Stimulated activated CD4-positive, alpha-beta T cell treated with anti-CD3 and anti-CD28 coated beads, Interleukin-1b, Interleukin-23, amount 100 ng/mL, for 1 hour (primary cell): ENCODE measurements at places on chromosomes 3 and 15.

DNA sequence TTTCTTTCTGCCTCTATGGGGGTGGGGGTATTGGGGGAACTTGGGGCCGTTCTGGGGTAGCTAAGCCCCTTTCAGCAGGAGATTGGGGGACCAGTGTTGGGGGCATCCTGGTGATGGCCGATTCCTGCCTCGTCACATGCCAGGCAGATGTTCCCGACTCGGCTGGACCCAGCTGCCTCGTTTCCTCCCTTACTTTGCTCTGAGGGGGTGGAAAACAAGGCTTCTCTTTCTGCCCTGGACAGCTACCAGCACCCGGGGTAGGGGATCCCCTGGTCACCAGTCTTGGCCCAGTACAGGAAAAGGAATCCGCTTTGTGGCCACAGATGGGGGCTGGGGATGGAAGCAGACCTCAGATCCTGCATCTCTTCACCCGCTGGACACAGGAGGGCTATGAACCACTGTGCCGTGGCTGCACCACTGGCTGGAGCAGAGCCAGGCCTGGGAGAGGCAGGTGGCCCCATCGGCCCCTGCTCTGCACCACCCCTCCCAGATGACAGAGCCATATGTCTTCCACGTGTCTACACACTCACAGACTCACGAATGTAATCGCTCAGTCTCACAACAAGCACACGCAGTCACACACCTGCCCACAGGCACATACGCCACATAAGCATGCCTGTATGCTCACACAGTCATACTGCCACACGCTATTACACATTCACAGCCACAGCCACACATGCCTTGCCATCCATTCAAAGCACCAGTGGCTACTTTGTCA lies 12.4 kb downstream of the SNX33 start:
- DNase-seq, result no peak

GRCh38 chr15:32908872-32909271 lies 191.1 kb downstream of the GREM1 start:
- DNase-seq, result no peak

DNA sequence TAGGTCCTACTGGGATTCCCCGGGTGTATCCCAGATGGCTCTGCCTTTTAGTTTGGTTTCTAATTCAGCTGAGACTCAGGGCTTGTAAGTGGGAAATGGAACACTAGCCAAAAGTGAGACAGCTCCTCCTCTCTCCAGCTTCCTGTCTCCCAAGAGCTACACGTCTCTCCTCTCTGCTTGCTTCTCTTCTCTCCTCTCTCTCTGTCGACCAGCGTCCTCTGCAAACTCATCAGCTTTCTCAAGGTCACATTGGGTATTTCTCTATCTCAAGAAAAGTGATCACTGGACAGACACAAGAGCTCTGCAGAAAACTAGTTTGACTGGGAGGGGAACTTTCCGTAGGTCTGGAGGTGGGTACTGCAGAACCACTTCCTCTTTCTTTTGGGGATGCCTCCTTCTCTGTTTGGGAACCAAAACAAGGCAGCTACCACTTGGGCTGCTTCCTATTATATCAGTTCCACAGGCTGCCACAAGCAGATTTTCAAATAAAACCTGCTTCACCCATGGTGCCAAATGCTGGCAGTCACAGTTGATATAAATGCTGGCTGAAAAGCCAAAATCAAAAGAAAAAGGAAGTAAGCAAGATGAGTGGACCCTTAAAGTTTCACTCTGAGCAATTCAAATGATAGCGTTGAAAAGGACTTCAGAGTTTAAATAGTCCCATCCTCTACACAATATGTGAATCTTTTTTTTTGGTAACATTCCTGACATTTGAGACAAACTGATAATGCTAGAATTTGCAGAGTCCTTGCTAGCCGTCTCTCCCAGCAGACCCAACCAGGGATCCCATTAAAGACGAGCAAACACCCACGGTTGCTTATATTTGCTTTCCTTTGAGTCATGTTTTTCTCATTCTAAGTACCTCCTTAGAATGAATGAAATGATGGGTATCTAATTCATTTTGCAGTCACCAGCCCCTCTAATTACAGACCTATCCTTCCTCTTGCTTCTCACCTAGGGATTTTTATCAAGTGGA lies 7.2 kb upstream of the DYNC1LI1 start:
- no peak for DNase-seq

- no peak for DNase-seq
Observed at GRCh38 chr3:187718802-187719201, 16.4 kb upstream of the RTP2 start.

DNA sequence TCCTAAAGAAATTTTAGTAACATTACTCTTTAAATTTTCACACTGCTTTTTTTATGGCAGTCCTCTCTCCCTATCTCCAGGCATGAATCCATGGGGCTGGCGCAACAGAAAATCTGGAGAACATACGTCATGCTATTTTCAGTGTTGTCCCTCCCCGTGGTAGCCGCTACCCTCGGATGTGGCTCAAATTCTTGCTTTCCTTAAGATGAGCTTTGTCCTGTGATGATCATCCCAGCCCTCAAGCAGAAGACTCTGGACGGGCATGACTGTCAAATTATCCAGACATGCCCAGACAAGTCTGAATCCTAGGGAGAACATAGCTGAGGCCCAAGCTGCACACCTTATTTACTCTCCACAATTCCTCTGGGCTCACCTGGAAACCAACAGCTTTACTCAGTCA lies 49.1 kb downstream of the FMN1 start:
- no peak for DNase-seq

DNA sequence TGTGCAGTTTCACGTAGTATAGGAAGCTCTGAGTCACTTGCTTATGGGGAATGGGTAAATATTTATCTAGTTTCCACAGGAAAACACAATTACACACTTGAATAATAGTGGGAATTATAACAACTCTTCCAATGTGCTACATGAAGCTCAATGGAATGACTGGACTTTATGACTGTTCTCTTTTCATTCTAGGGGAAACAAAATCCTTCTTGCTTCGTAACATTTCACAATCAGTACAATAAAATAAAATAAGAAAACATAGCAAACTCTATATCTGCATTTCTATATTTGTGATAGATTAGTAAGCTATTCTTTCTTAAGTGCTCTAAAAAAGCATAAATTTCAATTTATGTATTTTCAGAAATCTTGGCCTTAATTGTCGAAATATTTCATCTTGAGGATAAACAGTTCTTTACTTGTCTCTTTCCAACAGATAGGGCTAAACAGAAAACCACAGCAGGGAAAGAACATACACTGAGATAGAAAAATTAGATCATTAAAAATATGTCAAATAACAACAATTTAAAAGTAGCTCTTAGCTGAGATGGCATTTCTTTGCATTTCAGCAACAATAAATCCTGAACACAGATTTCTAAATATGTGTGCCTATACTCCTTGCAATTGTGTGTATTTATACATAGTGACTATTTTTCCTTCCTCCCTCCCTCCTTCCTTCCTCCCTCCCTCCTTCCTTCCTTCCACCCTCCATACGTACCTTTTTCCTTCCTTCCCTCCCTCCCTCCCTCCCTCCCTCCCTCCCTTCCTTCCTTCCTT lies 395.5 kb upstream of the KCNMB2 start:
- DNase-seq, result no peak

GRCh38 chr3:25915673-25916072 lies 125.8 kb downstream of the OXSM start:
- no peak for DNase-seq

DNA sequence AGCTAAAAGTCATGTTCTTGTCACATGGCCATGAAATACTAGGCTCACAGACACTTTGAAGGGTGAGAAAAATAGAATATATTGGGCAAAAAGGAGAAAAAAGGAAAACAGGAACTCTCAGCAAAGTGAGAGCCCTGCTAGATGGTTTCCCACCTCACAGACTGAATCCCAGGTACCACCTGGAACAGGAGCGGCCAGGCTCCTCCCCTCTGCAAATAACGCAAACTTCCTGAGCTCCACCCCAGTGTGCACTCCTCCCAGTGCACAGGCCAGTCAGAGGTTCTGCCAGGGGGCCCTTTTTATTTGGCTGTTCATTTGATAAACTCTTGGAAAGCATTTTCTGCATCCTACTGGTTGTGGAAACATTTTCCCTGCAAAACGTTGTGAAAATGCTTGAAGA lies 780.4 kb downstream of the TBL1XR1 start:
- DNase-seq, result no peak

GRCh38 chr3:172698631-172699030 lies 12.2 kb downstream of the NCEH1 start:
- no peak for DNase-seq

DNA sequence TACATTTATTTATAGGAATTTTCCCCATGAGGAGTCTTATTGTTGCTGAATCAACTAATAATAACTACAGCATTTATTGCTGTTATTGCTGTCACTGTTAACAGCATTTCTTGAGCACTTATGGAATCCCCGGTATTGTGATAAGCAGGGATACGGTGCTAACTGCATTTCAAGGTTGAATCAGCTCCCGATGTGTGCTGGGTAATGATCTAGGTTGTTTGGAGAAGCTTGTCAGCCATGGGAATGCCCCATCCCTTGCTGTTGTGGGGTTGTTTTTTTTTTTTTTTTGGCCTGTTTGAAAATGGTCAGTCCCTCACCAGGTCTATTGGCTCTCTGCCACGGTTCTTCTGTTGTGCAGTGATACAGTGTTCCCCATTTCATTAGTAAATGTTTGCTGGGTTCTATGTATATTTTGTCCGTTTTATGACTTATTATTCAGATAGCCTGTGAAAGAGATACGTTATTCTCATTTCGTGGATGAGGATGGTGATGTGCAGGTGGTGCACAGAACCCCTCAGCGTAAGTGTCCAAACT lies 48.5 kb downstream of the MED12L start:
- no peak for DNase-seq

GRCh38 chr3:115292677-115293165 lies 145.6 kb upstream of the ZBTB20 start:
- DNase-seq, result no peak

GRCh38 chr15:67809441-67809840 lies 15.9 kb upstream of the SKOR1 start:
- no peak for DNase-seq

DNA sequence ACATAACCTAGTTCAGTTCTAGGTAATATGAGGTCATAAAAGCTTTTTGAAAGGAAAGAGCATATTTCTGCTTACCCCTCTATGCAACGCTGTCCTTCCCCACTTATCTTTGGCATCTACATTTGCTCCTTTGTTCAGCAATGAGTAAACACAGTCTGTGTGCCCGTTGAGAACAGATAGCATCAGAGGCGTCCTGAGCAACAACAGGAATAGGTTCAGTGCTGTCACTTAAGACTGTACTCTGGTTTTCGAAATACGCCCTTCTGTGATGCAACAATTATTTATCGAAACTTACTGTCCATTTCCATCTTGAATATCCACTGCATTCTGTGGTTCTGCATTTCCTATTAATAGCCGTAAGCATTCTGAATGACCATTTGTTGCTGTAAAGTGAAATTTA lies 84.4 kb downstream of the BTD start:
- DNase-seq, result no peak

- DNase-seq, result no peak
Observed at GRCh38 chr3:123656691-123657090, 71.8 kb upstream of the HACD2 start.

DNA sequence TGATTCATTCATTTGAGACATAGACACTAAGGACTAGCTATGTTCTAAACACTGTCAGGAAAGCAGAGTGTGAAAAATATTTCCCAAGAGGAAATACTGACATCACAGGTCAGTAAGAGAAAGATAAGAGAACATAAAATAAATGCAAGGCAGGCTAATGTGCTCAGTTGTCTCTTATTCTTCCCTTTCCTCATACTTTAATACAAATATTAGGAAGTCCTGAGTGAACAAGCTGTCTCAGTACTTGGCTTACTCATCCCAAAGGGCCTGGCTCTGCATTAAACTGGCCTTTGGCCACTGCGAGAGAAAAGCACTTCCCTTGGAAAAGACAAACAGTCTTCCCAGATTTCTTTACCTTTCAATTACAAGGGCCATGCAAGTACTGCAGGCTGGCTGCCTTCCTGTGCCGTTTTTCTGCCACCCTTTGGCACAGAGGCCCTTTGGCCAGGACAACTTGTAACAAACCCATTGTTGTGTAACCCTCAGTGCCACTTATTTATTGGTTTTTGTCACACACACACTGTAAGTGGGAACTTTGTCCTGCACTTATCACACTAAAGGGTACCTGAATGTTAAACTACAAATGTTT lies 31.7 kb downstream of the EDC3 start:
- no peak for DNase-seq

DNA sequence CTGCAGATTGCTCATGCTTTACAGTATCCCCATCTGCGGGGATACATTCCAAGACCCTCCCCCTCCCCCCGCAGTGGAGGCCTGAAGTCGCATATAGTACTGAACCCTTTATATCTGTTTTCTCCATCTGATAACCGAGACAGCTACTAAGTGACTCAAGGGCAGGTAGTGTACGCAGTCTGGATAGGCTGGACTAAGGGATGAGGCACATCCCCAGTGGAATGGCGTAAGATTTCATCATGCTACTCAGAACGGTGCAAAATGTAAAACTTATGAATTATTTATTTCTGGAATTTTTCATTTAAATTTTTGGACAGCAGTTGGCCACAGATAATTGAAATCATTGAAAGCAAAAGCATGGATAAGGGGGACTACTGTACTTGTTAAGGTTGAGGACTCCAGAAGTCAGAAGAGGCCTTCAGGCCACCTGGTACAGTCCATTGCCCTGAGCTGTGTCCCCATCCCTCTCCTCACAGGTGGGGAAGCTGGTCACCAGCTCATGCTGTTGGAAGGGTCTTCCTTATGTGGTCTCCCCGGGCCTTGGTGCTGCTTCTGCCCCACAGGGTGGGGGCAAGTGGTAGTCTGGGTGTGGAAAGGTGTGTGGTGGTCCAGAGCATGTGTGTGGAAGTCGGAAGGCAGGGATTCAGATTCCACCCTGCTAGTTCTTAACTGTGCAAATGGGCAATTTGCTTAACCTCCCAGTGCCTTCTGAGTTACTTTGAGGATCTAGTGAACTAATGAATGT lies 72.0 kb downstream of the HCN4 start:
- no peak for DNase-seq

GRCh38 chr15:77059786-77060361 lies 11.0 kb downstream of the TSPAN3 start:
- no peak for DNase-seq

DNA sequence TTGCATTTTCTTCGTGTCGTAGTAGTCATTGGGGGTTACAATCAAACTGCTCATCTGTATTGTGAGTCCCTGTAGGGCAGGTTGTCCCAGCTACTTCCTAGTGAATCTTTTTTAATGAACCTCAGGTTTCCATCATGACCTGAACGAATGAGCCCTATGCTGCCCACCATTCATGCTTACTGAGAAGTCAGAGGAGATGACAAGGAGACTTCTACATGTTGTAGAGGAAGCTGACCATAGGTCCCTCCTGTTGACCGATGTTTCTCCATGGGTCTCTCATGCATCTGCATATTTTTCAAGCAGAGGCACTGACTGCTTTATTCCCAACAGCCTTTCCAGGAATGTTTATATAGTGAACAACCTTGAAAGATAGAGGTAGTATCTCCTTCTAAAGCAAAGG lies 5.0 kb upstream of the NME9 start:
- DNase-seq, result no peak

- no peak for DNase-seq
Observed at GRCh38 chr3:79326642-79327041, 441.2 kb downstream of the ROBO1 start.
